NCI-H1436 treated with DMSO at 0.1 percent for 48 hours (cell line): ENCODE measurements at places on chromosomes 16 and 17.

- DNase-seq: no peak
Measured at GRCh38 chr17:15012351-15012980, 252.7 kb downstream of the PMP22 start.

DNA sequence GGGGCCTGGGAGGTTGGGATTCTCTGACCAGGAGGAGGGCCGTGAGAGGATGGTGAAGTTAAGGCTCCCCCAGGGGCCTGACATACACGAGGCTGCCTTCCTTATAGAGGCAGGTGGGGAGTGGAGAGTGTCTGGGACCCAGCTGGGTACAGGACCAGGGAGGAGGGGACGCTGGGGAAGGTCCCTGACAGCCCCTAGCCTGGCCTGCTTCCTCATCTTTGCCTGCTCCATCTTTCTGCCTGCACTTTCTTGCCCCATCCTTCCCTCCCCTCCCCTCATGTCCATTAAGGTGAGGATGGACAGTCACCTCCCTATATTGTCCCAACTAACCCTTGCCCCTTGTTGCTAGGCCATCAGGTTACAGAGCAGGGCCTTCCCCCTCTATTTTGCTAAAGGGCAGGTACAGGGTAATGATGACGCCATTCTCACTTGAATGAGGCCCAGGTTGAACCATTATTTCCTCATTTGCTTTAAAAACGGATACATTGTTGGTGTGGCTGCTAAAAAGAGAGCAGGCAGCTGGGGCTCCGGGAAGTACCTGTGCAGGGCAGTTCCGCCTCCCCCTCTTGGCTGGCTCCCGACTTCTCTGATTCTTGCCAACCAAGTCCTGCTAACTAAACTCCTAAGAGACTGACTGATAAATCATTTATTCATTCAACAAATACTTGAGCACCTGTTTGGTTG is 1.3 kb downstream of the C17orf99 start:
- no peak for DNase-seq

- no peak for DNase-seq
Measured at GRCh38 chr16:27058299-27058698, 8.4 kb upstream of the C16orf82 start.

- no peak for DNase-seq
Measured at GRCh38 chr17:78925662-78926555, 722 bp upstream of the TIMP2 start.
